ENCODE measurements at places on chromosomes 3 and 15.

- DNase-seq: no peak
These were observed 31.1 kb upstream of the NR2E3 start for GRCh38 chr15:71779073-71779797.

GRCh38 chr3:141699324-141699723 lies 38.8 kb upstream of the RNF7 start:
- DNase-seq: no peak

GRCh38 chr15:40495516-40495915 lies 24.7 kb downstream of the CHST14 start:
- DNase-seq: no peak

DNA sequence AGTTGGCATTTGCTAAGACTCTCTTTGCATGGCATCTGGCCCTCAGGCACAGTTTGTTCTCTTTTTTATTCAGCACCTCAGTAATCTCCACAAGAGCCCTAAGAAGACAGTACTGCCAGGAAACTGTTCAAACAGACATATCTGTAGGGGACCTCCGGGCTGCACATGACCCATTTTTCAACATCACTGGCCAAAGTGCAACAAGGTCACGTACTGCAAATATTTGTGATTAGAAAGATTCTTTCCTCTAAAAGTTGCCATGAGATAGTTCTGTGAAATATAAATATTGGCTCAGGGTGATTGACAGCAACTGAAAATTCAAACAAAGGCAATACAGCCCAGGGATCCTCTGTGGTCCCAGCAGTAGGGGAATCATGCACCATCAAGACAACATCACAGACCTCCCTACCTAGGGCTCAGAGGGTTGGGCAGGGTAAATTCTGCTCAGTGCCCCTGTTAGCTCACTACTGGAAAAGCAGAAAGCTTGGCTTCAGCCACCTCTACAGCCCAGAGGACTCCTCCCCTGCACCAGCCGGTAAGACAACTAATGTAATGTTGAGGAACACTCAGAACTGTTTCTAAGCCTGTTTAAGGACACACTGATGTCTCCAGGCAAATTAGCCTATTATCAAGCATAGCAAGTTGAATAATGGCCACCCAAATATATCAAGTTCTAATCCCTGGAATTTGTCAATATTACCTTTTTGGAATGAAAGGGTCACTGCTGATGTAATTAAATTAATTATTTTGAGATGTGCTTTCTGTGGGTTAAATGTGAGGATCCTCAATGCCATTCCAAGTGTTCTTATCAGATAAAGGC lies 117.4 kb upstream of the LPP start:
- no peak for DNase-seq

- DNase-seq: peak; percentile 53
These were observed 587 bp downstream of the PIGX start for GRCh38 chr3:196712514-196713413.

DNA sequence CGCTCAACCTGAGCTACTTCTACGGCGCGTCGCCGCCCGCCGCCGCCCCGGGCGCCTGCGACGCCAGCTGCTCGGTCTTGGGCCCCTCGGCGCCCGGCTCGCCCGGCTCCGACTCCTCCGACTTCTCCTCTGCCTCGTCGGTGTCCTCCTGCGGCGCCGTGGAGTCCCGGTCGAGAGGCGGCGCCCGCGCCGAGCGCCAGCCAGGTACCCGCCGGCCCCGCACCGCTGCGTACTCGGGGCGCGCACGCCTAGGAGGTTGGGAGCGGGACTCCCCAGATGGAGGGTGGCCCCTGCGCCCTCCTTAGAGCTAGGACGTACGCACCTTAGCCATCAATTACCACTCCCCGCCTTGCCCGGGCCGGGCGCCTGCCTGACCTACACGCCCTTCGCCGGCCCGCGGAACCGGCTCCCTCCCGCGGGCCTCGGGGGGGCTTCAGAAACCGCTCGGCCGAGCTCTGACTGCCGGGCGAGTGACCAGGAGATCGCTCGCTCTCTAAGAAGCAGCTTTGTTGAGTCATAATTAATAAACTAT lies 466 bp downstream of the NFKBIZ start:
- DNase-seq: peak; percentile 9

DNA sequence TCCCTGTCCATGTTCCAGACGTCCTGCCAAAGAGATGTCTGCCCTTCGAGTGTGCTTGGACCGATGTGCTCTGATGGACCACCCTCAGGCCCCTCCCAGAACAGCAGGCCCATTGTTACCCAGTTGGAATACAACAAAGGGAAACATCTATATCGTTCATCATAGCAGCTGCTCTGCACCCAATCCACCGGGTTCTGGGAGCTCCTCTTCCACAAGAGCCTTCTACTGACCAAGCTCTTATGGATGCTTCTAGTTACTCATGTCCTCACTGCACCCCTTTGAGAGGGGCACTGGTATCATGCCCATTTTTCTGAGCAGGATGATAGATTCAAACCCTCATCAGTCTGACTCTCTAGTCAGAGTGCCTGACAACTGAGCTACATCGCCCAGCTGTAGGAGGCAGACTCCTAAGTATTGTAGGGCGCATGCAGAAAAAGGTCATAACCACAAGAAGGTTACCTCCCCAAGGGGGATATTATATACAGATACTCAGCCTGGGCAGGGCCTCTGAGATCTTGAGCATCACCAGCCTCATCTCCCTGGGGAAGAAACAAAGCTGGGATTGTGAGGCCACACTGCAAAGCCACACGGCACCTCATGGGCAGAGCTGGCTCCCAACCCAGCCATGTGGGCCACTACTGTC lies at the start of gene SSUH2:
SSUH2 (minus strand) TSS at position 51 of the 643 bp plus-strand sequence; CDS start at position 11, 40 bp downstream.
- no peak for DNase-seq

- DNase-seq: no peak
These were observed 248.9 kb upstream of the WNT5A start for GRCh38 chr3:55735976-55736375.

DNA sequence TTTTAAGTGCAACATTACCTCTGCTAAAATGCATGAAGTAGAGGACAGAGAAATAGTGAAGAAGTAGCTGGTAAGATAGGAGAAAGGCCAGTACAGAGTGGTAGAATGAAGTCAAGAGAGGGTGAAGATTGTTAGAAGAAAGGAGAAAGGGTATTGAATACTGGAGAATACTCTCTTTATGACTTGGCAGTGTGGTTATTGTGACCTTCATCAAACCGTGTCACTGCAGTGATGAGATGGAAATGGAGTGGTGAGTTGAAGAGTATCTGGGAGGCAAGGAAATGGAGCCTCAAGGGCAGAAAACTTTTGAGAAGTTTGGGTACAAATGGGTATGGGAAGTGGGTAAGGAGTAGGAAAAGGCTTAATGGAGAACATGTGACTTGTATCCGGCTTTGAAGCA lies 24.7 kb downstream of the MINDY2 start:
- DNase-seq: no peak

GRCh38 chr3:87320756-87321626 lies 44.6 kb upstream of the POU1F1 start:
- DNase-seq: no peak

- DNase-seq: no peak
These were observed 307.7 kb upstream of the SEMA6D start for GRCh38 chr15:47409600-47409999.
